ENCODE measurements at places on chromosomes 11 and 22.

DNA sequence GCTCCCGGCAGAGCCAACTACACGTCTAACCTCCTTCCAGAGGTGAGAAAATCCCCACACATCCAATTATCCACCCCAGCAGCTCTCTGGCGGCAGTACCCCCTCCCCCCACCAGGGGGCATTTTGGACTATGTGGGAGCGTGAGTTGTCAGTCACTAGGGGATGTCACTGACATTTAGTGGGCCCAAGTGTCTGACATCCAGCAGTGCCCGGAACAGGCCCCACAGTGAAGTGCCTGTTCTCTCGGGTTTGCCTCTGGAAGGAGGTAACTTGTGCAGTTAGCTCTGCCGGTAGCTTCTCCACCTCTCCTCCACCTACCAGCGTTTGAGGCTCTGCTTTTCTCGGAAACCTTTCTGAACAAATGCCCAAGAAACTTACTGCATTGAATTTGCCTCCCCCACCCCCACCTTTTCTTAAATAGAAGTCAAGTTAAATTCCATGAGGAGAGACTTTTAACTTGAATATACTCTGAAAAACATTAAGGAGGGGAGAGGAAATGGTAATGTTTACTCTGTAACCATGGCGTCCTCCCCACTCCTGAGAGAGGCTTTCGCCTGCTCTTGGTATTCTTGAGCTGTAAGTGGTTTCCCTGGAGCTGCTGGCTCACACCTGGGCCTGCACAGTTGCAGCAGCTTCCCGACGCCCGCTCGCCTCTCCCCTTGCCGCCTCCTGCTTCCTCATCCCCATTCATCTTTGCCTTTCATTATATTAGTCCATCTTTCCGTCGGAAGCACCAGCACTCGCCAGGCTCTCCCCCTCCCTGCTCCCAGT is 112.8 kb downstream of the WNT7B start:
- DNase-seq: peak; percentile 47

DNA sequence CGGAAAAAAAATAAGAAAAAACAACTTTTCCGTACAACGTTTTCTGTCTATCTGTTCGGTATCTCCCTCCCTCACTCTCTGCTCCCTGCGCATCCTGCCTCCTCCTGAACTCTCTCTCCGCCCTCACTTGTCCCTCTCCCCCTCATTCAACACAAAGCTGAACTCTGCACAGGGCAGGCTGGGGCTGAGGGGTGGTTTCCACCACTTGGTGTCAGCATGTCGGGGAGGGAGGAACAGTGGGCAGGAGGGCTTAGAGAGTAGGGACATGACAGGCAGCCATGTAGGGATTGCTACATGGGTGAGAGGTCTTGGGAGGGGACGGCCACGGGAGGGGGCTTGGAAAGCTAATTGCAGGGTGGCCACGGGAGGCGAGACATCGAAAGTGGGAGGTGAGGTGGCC is 17.6 kb downstream of the SLC22A12 start:
- DNase-seq: no peak

- DNase-seq: peak; percentile 54
Measured at GRCh38 chr22:25630447-25630846, 66.0 kb downstream of the GRK3 start.

- DNase-seq: no peak
Measured at GRCh38 chr22:37762389-37762836, 45.3 kb upstream of the GCAT start.

DNA sequence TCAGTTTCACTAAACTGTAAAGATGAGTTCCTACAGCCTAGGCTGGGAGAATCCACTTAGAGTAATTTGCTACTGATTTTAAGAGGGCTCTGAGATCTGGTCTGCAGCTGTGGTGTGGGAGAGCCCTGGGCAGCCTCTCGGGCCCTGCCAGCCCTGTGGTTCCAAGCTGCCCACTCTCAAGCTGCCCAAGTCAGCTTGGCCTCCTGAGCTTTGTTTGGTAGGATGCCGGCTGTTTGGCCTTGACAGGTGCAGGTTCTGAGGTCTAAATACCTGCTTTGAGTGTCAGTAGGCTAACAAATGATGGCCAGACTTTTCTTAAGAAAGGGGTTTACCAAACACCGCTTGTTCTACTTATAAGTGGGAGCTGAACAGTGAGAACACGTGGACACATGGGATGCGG is 133.3 kb upstream of the TTC12 start:
- no peak for DNase-seq

DNA sequence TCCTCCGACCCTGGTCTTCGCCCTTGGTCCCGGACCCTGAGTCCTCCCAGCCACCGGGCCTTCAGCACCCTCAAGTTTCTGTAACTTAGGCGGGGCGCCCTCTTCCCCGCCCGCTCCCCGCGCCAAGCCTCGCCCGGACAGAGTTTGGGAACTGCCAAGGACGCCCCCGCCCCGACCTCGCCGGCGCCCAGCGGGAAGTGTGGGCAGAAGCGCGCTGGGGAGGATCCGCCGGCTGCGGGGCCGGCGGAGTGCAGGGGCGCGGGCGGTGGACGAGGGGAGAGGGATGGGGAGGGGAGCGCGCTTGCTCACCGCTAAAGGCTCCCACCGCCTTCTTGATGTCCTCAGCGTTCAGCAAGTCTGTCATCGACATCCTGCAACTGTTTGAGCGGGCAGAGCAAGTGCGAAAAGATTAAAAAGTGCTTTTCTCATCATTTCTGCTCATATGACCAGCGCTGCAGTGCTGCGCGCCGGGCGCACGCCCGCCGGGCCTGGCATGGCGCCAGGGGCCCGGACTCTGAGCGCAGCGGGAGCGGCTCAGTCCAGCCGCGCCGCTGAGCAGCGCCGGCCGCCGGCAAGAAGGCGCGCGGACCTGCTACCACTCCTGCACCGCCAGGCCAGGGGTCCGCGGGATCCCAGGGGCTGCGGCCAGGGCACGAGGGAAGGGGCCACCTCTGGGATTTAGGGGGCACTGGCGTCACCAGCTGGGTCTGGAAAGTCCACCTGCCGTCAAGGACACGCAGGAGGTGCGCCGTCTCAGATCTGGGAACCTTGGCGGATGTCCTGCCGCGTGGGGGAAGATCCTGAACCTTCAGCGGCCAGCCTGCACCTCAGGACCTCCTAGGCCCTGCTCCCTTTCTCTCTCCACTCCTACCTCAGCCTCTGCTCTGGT is at the start of gene PVALB:
Gene PVALB (minus strand): TSS at position 400 of the 889 bp plus-strand sequence. CDS start 30 bp downstream, at position 370.
- no peak for DNase-seq

- DNase-seq: no peak
Measured at GRCh38 chr11:118227865-118228785, 3.3 kb upstream of the JAML start.

DNA sequence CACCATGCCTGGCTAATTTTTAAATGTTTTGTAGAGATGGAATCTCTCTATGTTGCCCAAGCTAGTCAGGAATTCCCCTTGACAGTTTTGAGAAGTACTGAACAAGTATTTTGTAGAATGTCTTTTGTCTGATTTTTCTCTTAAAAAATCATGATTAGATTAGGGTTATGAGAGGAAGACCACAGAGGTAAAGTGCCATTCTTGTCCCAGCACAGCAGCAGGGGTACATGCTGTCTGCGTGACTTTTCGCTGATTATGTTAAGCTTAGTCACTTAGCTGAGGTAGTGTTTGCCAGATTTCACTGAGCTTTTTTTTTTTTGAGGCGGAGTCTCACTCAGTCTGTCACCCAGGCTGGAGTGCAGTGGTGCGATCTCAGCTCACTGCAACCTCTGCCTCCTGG is 13.6 kb upstream of the NUP160 start:
- no peak for DNase-seq

GRCh38 chr11:62322524-62322923 is 14.7 kb upstream of the ASRGL1 start:
- no peak for DNase-seq

- DNase-seq: no peak
Measured at GRCh38 chr11:82714346-82715174, 19.1 kb downstream of the FAM181B start.

GRCh38 chr11:132439711-132440255 is 1069.4 kb downstream of the NTM start:
- DNase-seq: no peak

GRCh38 chr22:30425616-30426387 is at the start of gene MTFP1:
Gene MTFP1, plus strand, starts transcription at chr22:30425768. Its CDS starts 112 bp downstream, at chr22:30425880.
- peak; percentile 12 for DNase-seq

- DNase-seq: peak; percentile 64
Measured at GRCh38 chr22:32265882-32266767, 11.0 kb upstream of the SLC5A4 start.

GRCh38 chr11:126496576-126497337 is 141.3 kb downstream of the ST3GAL4 start:
- no peak for DNase-seq

- DNase-seq: no peak
Measured at GRCh38 chr11:6431861-6432260, 8.9 kb downstream of the HPX start.

All from NCI-H1694 treated with DMSO at 0.1 percent for 48 hours (cell line).